GM10248 (cell line): ENCODE measurements at places on chromosomes 4 and X.

DNA sequence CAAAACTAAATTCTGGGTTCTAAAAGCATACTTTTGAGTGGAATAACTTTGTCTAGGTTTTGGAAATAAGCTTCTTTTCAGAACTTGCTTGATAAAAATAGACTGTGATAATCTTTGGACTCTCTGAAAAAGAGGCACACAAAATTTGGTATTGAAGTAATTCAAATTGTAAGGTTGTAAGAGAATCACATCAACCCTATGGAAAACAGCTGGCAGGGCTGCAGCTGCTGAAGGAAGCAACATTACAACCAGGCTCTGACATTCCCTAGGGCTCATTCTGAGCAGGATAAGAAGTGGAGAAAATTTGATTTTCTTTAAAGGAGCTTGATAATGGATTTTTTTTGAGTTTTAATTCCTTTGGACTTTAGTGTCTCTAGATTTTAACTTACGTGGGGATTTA lies 147.6 kb downstream of the FSTL5 start:
- no peak for DNase-seq

DNA sequence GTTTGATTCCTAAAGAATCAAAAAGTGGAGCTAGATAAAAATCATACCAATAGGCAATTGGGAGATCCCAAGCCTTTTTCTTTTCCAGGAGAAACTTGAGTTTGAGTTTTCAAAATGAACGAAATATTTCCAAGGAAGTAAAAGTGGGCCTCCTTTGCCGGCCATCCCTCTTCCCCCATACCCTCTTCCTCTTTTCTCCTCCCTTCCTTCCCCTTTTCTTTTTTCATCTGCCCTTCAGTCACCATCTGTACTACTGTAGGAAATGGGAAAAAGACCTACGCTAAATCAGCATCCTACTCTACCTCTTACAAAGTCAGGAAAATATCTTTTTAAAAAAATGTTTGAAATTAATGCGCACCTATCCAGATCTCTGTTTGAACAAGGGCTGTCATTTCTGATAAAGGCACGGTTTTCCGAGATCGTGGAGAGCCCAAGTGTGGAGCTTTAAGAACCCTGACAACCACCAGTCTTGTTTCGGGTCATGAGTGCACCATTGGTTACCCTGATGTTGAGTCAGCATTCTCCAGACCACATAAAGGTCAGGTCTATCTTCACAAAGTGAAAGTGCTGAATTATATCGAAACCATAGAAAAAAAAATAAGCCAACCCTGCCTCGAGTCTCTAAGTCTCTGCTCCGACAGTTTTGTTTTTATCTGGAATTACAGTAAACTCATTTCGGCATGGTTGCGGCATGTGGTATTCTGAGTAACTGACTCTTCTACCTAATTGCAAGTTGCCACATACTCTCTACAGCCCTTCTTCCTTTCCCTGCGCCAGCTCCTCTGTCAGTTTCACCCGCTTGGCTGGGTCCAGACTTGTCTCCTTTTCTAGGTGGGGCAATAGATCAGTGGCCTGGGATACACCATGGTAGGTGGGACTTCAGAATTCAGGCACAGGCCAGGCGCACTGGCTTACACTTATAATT lies 140.2 kb upstream of the KLF3 start:
- DNase-seq = peak; percentile 85

DNA sequence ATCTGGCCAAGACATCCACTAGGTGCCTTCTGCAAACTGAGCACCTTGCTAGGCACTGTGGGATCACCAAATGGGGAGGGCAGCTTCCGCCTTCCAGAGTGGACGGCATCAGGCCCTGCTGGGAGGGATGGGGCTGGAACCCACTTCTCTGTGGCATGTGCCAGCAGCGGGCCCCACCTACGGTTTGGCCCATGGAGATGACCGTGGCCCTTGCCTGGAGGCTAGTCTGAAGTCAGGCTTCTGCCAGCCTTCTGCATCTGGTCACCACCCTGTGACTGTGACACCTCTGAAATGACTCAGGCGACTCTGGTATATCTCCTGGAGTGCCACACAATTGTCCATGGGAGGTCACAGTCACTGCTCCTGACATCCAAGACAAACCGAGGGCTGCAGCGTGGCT lies 7.2 kb downstream of the SSR4 start:
- no peak for DNase-seq

DNA sequence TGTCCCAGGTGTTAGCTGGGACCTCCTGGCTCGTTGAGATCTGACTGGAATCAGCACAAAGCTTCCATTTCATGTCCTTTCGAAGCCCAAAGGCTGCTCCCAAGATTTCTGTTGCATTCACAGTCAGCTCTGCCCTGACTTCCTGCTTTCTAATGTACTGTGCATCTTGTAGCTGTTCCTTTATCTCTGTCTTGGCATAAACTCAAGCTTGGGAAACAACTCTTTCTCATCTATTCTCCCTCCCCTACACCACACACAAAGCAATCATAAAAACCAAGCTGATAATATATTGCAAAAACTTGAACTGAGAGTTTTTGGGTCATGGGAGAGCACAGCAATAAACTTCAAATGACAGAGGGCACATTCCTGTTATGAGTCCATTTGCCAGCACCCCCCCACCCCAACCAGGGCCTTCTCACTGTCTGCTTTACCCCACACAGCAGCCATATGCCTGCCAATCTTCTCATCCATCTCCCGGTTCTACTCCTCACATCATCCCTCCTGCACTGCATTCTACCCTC lies 76.3 kb downstream of the SYNPO2 start:
- DNase-seq = no peak

DNA sequence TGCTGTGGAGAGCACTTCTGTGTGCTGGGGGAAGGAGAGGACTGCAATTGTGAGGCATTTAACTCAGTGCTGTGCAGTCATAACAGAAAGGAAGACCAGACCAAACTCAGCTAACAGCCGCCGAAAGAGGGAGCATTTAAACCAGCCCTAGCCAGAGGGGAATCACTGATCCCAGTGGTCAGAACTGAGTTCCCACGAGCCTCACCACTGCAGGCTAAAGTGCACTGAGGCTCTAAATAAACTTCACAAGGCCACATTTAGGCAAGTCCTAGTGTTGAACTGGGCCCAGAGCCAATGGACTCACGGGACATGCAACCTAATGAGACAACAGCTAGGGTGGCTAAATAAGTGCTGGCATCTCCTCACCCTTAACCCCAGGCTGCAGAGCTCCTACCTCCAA lies 20.4 kb downstream of the IQCM start:
- DNase-seq = no peak

DNA sequence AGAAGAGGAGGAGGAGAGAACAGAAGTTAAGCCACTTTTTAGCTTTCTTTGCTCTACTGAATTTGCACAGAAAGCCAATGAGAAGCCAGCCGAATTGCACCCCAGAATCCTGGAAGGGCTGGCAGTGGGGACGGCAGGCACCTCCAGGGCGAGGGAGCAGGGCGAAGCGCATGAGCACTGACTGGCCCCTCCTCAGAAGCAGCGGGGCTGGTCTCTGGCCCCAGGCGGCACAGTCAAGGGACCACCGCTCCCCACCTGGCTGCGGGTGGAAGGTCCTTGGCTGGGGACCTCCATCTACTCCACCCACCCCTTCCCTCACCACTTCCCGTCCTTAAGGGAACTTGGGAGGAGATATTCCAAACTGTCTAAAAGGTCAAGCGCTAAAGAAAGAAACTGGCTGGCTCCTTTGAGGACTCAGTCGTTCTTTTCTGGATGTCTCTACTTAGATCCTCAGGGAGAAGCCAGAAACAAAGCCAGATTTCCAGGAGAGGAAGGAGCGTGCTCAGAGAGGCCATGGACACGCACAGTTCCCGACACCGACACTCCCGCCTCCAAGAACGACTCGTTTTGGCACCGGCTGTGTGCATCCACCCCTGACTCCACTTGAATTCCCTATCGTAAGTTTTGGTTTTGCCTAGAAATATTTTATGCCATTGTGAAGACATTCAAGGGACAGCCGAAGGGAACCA lies 59.5 kb upstream of the CRMP1 start:
- no peak for DNase-seq

- no peak for DNase-seq
Measured at GRCh38 chr4:20249333-20249732, 2.4 kb upstream of the SLIT2 start.

- no peak for DNase-seq
Measured at GRCh38 chr4:33625748-33626147, 2618.6 kb downstream of the ARAP2 start.
